ENCODE measurements at places on chromosomes 7 and 10.

GRCh38 chr10:116785867-116786266, 43.5 kb upstream of the HSPA12A start:
- no peak for DNase-seq

GRCh38 chr10:95505084-95505610, 56.0 kb downstream of the SORBS1 start:
- DNase-seq: no peak

DNA sequence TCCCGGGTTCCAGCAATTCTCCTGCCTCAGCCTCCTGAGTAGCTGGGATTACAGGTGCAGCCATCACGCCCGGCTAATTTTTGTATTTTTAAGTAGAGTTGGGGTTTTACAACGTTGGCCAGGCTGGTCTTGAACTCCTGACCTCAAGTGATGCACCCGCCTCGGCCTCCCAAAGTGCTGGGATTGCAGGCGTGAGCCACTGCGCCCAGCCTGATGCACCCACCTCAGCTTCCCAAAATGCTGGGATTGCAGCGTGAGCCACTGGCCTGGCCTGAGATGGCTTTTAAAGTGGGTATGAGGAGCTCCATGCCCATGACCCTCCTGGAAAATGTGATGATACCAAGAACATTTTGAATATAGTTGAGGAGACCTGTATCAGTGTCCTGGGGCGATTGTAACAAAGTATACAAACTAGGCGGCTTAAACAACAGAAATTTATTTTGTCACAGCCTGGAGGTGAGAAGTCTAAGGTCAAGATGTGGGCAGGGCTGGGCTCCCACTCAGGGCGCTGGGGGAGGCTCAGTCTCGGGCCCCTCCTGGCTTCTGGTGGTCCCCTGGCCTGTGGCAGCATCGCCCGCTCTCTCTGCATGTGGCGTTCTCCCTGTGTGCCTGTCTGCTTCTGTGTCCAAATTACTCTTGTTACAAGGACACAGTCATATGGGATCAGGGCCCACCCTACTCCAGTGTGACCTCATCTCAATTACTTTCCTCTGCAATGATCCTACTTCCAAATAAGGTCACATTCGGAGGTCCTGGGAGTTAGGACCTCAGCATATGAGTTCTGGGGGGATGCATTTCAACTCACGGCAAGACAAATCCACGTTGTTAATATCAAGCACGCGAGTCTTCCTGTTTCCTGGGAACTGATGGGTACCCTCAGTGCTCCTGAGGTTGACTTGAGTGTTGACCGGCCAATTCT, 108.8 kb downstream of the ACTR3B start:
- DNase-seq: no peak

DNA sequence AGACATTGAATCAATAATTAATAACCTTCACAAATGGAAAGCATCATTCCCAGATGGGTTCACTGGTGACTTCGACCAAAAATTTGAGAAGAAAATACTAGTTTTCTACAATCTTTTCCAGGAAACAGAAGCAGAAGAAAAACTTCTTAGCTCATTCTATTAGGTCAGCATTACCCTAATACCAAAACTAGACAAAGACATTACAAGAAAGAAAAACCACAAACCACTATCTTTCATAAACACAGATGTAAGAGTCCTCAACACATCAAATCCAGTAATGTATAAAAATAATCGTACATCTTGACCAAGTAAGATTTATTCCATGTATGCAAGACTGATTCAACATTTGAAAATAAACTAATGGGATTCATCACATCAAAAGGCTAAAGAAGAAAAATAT, 64.0 kb upstream of the CDK1 start:
- no peak for DNase-seq

GRCh38 chr7:41685684-41686083, 17.2 kb downstream of the INHBA start:
- DNase-seq: no peak

DNA sequence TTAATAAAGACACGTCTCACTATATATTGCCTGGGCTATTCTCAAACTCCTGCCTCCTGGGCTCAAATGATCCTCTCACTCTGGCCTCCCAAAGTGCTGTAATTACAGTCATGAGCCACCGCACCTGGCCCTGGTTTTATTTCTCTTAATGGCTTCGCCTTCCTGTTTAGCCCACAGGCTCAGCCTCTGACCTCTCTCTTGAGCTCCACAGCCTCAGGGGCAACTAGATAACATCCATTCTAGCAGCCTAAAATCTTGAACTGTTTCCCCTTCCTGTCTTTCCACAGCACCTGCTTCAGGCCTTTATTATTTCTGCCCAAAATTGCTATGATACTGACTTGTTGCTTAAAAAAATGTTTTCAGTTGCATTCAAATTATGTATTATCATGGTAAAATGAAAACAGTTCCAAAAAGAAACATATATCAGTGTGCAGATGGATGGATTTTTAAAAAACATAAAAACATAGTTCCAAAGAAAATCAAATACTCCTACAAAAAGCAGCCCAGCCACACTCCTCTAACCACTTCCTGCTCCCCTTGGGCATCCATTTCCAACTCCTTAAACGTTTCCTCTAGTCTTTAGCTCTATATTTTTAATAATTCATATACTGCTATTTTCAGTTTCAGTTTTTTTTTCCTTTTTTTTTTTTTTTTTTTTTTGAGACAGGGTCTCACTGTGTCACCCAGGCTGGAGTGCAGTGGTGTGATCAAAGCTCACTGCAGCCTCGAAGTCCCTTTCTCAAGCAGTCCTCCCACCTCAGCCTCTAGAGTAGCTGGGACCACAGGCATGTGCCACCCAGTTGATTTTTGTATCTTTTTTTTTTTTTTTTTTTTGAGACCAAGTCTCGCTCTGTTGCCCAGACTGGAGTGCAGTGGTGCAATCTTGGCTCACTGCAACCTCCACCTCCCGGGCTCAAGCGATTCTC, 5.1 kb upstream of the BAZ1B start:
- DNase-seq: peak; percentile 39

GRCh38 chr7:106757846-106758245, 96.9 kb upstream of the CCDC71L start:
- no peak for DNase-seq

DNA sequence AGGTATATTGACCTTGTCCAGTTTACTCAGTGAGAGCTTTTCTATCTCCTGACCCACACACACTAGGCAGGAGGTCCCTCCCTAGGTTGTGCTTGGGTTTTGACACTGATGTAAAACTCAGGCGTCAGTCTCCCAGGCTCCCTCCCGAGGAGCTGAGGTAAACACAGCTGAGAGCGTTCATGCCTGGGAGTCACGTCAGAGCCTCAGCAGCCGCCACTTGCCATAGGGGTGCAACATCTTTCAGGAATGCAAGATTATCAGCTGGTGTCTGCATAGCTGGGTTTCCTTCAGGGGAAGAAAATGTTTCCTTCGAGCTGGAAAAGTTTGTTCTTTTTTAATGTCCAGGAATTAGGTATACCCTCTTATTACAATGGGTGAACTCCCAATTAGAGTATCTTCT, 70.6 kb downstream of the FGFR2 start:
- DNase-seq: peak; percentile 27

GRCh38 chr7:131369354-131369753, 41.7 kb downstream of the MKLN1 start:
- DNase-seq: no peak

GRCh38 chr10:103548006-103548405, 54.5 kb downstream of the NEURL1 start:
- no peak for DNase-seq

GRCh38 chr10:84201244-84201606, 6.9 kb downstream of the CDHR1 start:
- no peak for DNase-seq
